BJ (cell line): ENCODE measurements at places on chromosomes 4 and X.

GRCh38 chr4:16952896-16953630, 54.6 kb upstream of the LDB2 start:
- no peak for DNase-seq

DNA sequence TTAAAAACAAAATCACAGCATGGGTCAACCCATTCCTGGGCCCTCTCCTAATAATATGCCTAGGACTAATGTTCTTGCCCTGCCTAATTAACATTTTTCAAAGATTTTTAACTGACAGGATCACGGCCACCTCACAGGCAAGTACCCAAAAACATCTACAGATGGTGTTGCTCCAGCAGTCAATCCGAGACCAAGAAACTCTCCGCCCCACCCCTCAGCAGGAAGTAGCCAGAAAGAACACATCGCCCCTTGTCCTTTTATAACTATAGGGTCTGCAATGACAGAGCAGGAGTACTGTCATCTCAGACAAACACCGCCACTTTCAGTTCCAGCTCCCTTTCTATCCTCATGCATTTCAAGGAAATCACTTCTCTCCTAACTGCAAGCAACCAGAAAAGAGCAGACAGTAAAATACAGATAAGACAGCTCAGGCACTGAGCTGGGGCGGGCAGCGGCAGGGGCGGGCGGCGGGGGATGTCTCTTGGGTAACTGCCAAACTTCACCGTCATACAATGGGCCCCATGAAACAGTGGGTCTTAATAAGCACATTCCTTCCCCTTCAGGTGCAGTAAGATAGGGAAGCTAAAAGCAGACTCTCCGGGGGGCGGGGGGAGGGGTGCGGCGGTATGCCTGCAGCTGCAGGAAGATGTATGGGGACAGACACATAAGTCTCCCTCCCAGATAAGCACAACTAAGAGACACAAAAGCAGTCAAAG, 67.4 kb downstream of the ZNF182 start:
- DNase-seq, result no peak

DNA sequence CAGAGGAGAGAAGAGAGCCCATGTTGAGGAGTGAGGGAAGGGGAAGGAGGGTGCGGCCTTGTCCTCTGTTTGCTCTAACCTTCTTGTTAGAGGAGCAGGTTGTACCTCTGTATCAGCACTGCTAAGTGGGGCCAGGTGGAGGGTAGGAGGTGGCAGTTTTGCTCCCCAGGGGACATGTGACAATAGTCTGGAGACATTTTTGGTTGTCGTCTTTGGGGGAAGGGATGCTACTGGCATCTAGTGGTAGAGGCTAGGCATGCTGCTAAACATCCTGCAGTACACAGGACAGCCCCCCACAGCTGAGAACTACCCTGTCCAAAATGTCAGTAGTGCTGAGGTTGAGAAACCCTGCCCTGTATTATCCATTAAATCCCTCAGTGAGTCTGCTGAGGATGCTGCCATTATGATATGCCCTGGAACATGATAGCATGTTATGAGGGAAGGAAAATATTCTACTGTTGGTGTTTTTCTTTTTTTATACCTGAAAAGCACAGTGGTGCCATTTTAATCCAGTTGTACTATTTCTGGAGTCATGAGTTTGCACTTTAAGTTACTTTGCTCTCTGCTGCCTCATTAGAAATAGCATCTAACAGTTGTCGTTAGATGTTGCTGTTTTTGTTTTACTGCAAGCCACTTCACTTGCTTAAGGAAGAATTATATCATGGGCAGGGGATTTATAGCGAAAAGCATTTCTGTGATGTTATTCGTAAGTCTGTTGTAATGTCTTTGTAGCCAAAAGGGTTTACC, 90.6 kb downstream of the LRP2BP start:
- no peak for DNase-seq

- no peak for DNase-seq
Observed at GRCh38 chr4:126715067-126715466, 917.7 kb upstream of the INTU start.

- no peak for DNase-seq
Observed at GRCh38 chrX:134752981-134753717, 94.9 kb upstream of the PLAC1 start.

DNA sequence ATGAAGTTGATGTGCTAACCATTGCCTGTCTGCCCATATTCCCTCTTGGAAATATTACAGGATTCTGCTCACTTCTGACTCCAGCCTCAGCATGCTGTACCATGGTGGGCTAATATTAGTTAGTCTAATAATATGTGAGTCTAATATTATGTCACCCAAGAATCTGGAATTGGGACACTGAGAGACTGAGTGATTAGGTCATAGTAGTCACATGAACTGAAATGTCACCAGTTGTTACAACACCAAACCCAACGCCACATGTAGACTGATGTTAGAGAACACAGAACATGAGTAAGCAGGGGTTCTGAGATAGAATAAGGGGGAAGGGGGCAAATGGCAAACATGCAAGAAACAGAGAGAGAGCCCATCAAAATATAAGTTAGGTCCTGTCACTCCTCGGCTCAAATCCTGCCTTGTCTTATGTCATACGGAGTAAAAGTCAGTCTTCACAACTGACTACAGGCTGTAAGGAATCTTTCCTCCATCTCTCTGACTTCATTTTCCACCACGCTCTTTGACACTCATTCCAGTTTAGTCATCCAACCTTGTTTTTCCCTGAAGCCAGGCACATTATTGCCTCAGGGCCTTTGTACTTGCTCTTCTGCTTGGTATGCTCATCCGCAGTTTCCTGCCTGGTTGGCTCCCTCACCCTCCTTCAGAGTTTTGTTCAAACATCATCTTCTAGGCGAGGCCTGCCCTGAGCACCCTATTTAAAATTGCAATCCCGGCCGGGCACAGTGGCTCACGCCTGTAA, 9.6 kb upstream of the SLAIN2 start:
- DNase-seq, result peak; percentile 38

DNA sequence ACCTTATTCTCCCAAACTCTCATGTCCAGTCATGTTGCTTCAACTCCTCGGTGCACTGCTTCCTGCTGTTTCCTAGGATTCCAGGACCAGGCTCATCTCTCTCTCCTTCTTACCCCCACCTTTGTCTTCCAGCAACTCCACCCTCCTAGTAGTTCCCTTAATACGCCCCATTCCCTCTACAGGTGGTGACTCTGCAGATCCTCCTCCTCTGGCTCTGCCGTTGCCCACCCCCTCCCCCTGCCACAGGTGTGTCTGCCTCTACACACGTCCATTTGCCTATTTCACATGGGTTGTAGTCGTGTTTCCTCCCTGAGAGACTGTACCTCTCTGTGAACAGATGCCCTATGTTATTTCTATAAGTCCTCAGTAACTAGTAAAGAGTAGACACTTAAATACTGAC, 32.4 kb downstream of the CDS1 start:
- no peak for DNase-seq

- DNase-seq, result no peak
Observed at GRCh38 chrX:129359269-129359668, 164.0 kb downstream of the SMARCA1 start.

DNA sequence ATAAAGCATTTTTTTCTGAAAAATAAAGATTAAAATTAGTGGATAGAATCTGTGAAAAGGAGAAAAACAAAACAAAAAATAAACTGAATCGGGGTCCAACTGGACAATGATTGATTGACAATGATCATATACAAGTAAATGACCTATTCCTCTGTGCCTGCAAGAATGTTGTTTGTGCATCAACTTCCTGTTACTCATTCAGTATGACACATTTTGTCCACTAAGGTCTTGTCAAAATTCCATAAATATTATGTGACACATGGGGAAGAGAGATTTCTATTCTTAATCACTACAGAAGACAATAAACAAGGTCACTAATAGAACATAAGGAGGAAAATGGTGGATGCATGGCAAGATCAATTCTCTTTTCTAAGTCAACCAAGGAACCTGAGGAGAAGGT, 54.9 kb downstream of the F8 start:
- no peak for DNase-seq

DNA sequence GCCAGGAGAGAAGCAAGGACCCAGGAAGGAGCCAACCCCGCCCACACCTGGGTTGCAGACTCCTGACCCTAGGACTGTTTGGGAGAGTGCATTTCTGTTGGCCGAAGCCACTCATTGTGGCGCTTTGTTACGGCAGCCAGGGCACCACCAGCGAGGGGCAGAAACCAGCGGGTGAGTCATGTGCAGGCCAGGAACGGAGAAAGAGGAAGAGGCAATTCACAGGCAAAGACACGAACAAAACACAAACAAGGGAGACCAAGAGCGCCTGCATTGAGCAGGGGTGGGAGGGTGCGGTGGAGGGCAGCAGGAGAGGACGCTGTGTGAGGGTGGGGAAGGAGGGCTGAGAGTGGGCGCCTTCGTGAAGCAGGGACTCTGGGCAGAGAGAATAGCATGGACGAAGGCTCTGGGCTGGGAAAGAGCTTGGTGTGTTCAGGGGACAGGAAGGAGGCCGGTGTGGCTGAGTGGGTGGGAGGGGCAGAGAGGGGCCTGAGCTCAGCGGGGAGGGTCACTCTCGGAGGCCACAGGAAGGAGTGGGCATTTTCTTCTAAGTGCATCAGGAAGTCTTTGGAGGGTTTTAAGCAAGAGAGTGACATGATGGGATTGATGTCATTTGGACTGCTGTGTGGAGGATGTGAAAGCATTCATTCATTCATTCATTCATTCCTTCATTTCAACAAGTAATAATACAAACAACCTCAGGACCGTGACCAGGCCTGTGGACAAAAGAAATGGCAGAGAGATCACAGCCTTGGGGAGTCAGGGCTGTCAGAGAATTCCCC, 12.2 kb upstream of the WFS1 start:
- DNase-seq, result no peak

GRCh38 chrX:66232296-66232695, 68.2 kb downstream of the HEPH start:
- no peak for DNase-seq
